Progenitor cell of endocrine pancreas (in vitro differentiated cells): ENCODE measurements at places on chromosomes 2 and 18.

- H3K4me3 ChIP-seq: no peak overlapping the region
- H3K36me3 ChIP-seq: no peaks in the 10 kb centered on the region
- H3K27me3 ChIP-seq: peaks cover 24% of the 10 kb centered on the region
- H3K4me1 ChIP-seq: no peaks in the 10 kb centered on the region
Observed at GRCh38 chr2:170886386-170886785, 42.7 kb upstream of the GORASP2 start.

- H3K4me3 ChIP-seq: no peak overlapping the region
- H3K4me1 ChIP-seq: peaks cover 4% of the 10 kb centered on the region
- H3K27ac ChIP-seq: no peak overlapping the region
- H3K27me3 ChIP-seq: peaks cover 52% of the 10 kb centered on the region
- no peak for DNase-seq
- H3K36me3 ChIP-seq: no peaks in the 10 kb centered on the region
Observed at GRCh38 chr2:231929961-231930592, 3.9 kb upstream of the NPPC start.

DNA sequence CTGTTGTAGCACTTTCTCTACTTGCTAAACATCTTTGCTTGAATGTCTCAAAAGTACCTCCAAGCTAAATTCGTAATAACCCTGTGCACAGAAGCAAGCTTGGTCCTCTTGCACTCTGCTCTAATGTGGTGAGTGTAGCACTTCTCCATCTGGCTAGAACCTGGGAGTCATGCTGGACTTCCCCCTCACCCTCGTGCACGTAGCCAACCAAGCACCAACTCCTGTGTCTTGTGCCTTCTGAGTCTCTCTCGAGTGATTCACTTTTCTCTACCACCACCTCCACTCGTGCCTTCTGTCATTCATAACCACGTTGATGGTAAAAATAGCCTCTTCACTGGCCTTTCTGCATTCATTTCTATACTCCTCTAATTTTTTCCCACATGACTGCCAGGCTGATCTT lies 91.9 kb upstream of the KCNE4 start:
- peaks cover 8% of the 10 kb centered on the region for H3K27me3 ChIP-seq
- H3K27ac ChIP-seq: no peak overlapping the region
- no peaks in the 10 kb centered on the region for H3K4me1 ChIP-seq
- no peaks in the 10 kb centered on the region for H3K36me3 ChIP-seq
- H3K4me3 ChIP-seq: no peak overlapping the region
- no peak for DNase-seq

DNA sequence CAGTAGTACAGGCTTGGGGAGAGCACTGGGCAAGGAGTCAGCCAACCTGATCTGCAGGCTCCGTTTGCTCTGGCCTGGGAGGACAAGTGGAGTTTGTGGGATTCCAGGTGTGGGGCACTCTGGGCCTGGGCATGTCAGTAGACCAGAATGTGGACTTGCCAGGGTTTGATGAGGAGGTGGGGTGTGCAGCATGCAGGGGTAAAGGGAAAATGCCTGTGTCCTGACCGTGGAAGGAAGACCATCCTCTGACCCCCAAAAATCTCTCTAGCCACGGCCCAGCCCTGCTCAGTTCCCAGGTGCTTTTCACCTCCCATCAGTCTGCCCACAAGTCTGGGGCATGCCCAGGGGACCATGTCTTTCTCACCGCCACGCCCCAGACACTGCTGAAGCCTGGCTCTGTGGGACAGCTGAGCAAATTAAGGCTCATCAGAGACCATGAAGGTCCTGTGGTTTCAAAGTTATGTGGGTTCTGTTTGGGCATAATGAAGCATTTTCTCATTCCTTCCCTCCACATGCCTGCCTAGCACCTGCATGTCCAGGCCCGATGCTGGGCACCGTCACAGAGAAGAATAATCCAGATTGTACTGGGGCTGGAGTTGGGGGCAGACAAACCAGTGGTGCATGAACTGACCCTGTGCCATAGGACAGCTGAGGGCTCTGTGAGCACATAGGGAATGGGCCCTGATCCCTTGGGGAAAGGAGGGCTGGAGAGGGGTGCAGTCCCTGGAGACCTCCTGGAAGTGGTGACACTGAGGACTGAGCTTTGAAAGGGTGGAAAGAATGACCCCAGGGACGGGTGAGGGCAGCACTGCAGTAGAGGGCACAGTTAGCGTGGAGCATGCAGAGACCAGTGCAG lies 6.5 kb upstream of the KCNF1 start:
- peaks cover 2% of the 10 kb centered on the region for H3K4me1 ChIP-seq
- H3K27ac ChIP-seq: no peak overlapping the region
- H3K4me3 ChIP-seq: no peak overlapping the region
- no peak for DNase-seq

DNA sequence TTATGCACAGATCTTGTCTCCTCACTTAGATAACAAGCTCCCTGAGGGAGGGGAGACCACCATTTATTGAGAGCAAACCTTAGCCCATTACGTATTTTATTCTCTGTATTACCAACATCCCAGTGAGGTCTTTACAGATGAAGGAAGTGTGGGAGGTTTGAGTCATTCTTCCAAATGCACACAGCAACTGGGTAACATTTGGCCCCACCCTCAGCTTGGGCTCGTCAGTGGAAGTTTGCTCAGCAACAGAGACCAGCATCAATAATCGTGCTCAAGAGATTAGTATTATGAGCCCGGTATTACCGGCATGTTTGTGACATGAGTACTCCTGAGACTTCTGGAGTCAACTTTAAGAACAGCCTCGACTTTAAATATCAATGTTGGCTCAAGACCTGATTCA lies 168.6 kb downstream of the ETAA1 start:
- H3K4me3 ChIP-seq: no peak overlapping the region
- peaks cover 24% of the 10 kb centered on the region for H3K4me1 ChIP-seq
- no peaks in the 10 kb centered on the region for H3K27me3 ChIP-seq
- no peak overlapping the region for H3K27ac ChIP-seq
